ENCODE measurements at places on chromosomes 4 and X. TPM values are rescaled to one million over a fixed set of nuclear protein-coding genes. Genes with fewer than 3 reads are reported as not detected.

DNA sequence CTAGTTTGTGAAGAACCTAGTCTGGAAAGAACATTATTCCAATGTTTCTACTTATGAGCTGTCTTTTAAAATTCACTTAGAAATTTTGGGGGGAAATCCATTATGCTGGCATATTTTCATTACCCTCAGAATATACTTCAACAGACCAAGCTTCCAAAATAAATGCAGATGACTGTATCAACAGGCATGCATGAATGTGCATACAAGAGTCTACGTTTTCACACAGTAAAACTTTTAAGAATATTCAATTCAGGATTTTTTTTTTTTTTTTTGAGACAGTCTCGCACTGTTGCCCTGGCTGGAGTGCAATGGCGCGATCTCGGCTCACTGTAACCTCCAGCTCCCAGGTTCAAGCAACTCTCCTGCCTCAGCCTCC is 49.7 kb downstream of the ABCG2 start:
- no peak for DNase-seq

DNA sequence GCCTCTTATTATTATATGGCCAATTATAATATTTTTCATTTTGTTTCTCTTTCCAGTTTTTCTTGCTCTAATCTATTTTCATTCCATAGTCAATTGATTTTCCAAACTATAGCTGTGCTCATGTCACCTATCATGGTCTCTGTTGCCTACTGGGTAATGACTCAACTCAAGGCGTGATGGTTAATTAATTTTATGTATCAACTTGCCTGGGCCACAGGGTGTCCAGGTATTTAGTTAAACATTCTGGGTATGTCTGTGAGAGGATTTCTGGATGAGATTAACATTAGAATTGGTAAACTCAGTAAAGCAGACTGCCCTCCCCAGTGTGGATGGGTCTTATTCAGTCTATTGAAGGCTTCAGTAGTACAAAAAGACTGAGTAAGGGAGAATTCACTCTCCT is 9.9 kb downstream of the FHIP1A start:
- DNase-seq: no peak

DNA sequence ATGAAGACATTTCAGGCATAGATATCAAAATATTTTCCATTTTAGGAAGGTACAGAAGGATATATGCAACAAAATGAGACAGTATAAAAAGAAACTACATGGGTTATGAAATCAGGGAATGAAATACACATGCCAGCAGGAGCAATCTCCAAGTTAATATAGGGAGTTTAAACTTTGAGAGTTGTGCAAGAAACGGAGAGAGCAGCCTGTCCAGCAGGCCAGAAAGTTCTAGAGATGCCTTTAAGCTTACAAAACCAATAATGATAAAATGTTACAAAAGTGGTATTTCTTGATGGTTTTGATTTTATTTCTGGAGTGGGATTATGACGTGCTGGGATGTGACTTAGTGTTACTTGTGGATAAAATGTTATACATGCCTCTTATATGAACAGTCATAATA is 2047.9 kb downstream of the ARAP2 start:
- no peak for DNase-seq

- peak; percentile 45 for DNase-seq
Measured at GRCh38 chr4:48254381-48255071, 15.1 kb downstream of the TEC start.

- no peak for DNase-seq
Measured at GRCh38 chrX:1767026-1767425, 152.2 kb downstream of the ASMT start.

GRCh38 chrX:70455366-70456202 is 10.9 kb downstream of the DLG3 start:
- DNase-seq: no peak

DNA sequence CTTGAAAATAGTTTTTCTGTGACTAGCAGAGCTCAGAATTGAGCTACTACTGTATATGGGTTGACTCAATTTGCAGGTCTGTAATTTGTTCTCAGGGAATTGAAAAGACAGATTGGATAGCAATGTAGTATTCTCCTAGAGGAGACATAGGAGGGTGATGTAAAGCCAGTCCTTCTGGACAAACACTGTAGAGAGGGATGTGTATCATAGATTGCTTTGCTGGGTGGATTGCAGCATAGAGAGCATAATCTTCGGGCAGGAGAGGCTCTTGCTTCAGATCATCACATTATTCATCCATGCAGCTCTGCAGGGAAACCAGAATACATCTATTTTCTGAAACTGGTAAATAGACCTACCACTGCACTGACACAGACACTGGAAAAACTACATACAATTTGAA is 1110.5 kb downstream of the RAPGEF2 start:
- no peak for DNase-seq

DNA sequence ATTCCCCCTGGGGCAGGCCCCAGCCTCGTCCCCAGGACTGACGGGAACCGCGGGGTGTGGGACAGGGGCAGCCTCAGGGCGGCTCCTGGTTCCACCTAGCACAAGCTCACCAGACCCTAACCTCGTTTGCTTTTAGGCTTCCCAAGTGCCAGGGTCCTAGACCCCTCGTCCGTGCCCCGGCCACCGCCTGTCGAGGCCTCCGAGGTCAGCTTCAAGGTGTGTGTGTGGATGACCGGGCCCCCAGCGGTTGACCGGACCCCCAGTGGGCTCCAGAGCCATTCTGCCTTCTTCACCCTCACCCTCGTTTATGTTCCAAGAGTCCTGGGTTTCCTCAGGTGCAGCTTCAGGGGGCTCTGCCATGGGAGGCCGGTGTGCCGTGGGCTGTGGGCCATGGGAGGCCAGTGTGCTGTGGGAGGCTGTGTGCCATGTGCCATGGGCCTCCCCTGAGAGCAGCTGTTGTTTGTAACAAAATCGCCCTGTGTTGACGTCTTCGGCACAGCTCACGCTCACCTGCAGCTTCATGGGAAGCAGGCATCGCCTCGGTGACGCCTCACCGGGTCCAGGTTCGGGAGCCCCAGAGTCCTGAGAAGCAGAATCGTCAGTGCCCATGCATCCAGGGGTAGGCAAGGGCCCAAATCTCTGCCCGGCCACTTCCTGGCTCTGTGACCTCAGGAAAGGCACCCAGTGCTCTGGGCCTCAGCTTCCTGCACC is 43.0 kb upstream of the HMX1 start:
- DNase-seq: no peak

DNA sequence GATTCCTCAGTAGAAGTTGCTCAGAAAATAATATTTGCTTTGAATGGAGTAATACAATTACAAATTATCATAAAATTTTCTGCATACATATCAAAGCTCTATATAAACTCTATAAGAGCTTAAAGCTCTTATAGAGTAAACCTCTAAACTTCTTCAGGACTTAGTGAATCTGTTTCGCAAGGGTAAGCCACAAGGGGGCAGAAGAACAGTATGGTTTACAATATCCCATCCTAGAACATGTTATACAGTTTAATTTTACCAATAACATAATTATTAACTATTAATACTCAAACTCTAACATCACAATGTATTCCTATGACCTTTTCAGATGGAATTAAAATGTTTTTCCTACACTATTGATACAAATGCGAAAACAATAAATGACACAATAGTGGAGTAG is 33.8 kb upstream of the SPANXN1 start:
- peak; percentile 14 for DNase-seq

The GAK gene
- 96.2 TPM for total RNA-seq

Measured in A673 (cell line).